Type B pancreatic cell (in vitro differentiated cells): ENCODE measurements at places on chromosomes 6 and 20.
A peak's percentile ranks its signal among the peaks of the same experiment; 100 is the strongest.

- no peak for DNase-seq
Measured at GRCh38 chr6:95805699-95806098, 210.1 kb upstream of the FUT9 start.

DNA sequence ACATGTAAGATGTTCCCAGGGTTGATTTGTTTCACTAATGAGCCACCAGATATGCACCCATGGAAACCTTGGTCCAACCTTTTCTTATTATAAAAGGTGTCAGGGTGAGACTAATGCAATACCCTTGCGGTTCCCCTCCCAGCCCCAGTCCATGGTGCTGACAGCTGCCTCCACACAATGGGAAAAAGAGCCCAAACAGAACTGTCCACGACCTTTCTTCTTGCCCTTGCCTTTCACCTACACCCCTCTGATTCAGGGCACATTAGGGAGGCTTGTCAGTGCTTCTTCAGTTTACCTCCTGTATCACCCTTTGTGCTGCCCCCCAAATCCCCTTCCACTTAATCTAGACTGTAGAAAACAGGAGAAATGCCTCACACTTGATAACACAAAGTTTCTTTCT, 352.7 kb upstream of the CDH4 start:
- DNase-seq = no peak

- no peak for DNase-seq
Measured at GRCh38 chr6:20715135-20715806, 181.0 kb downstream of the CDKAL1 start.

GRCh38 chr6:107607116-107607515, 117.2 kb downstream of the SOBP start:
- no peak for DNase-seq

- no peak for DNase-seq
Measured at GRCh38 chr6:15953152-15953880, 175.6 kb upstream of the MYLIP start.

GRCh38 chr20:22890594-22891300, 144.4 kb upstream of the SSTR4 start:
- DNase-seq = no peak

DNA sequence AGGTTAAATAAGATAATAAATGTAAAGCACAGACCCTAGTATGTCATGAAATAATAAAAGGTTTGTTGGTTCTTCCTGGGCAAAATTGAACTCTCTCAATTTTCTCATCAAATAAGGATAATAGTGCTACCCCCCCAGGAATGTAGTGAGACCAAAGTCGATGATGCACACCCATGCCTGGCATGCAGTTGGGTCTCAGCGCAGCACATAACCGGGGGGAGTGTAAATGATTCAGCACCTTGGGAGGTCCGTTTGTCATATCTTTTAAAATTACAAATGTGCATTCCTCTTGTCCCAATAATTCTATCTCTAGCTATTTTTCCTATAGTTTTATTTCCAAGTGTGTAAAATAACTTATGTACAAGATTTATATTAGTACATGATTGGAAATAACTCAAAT, 31.3 kb upstream of the CCDC167 start:
- DNase-seq = no peak

- no peak for DNase-seq
Measured at GRCh38 chr6:28323813-28324424, 12.0 kb downstream of the ZSCAN31 start.

- no peak for DNase-seq
Measured at GRCh38 chr6:26362836-26363220, 2.2 kb upstream of the BTN3A2 start.

DNA sequence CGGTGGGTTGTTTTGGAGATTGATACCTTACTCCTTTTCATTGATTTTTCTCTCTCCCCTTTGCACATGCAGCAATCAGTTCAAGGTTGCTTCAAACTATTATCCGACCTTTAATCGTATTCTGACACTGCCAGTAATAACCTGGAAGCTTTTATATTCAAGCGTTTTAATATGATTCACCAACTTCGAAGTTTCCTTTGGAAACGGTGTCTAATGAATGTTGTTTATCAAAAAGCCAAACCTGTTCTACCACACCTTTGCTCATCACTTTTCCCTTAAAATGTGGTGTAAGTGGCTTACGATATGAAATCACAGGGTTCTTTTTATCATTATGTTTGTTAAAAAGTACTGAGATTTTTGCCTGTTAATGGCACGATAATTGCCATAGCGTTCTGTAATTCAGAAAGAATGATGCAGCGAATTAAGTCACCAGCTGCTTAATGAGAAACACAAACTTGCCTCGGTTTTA, 660 bp downstream of the STXBP5 start:
- DNase-seq = no peak

DNA sequence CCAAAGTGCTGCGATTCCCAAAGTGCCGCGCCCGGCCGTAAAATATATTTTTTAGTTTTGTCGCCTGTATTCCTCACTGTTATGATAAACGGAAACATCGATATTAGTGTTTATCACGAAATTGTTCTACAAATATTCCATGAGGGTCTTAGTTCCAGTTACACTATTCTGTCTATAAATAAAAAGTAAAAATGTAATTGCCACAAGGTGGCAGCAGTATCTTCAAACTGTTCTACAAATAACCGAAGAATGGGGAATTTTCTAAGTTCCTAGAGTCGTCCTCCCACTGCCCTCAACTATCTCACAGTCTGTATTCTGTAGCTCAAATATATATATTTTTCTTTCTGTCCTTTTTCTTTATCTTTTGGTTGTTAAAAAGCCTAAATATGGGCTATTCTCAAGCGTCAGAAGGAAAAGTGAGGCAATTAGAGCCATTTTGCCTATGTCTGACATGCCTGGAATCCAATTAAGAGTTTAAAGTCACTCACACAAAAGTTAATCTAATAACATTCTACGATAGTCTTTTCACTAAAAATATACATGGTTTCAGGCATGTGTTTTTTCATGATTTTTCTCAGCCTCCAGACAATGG, 14.2 kb upstream of the FAM162B start:
- no peak for DNase-seq

- no peak for DNase-seq
Measured at GRCh38 chr6:31485055-31485454, 12.9 kb upstream of the MICB start.

DNA sequence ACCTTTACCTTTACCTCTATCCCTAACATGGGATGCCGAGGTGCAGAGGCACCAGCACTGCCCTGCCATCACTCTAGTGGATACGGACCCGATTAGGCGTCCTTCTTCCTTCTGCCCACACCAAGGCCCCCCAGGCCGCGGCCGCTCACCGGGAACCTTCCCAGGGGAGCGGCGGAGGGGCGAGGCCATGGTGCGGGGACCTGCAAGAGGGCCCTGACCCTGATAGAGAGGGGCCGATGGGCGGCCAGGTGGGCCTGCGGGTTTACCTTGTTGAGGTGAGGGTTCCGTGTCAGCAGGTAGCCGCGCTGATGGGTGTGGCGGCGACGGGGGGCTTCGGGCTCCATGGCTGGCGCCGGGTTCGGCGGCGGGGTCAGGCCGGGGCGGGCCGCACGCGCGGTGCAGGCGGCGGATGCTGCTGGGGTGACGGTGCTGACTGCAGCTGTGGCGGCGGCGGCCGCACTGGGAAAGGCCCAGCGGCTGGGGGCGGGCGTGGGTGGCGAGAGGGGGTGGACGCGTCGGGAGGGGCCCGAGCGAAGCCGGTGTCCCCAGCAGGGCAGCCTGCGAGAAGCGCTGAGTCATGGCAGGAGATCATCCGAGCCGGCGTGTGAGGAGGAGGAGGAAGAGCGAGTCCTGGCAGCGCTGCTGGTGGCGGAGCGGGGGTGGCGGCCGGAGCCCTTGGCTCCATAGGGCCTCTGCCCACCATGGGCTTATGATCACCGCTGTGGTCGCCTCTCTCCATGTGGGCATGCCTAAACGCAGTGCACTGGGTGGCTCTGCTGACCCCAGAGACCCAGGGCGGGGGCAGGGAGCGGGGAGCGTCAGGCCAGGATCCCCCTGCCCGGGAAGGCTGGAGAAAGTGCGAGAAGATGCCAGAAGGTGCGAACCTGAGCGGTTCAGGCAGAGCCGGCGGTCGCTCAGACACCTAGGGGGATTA, at the start of gene ME1:
Gene ME1, minus strand, starts transcription at position 441 of the 934 bp plus-strand sequence. Its CDS starts 97 bp downstream, at position 344.
- peak; percentile 75 for DNase-seq
